ENCODE measurements at places on chromosomes 1 and 21.

GRCh38 chr1:174414203-174414602, 33.6 kb upstream of the GPR52 start:
- no peak for DNase-seq

DNA sequence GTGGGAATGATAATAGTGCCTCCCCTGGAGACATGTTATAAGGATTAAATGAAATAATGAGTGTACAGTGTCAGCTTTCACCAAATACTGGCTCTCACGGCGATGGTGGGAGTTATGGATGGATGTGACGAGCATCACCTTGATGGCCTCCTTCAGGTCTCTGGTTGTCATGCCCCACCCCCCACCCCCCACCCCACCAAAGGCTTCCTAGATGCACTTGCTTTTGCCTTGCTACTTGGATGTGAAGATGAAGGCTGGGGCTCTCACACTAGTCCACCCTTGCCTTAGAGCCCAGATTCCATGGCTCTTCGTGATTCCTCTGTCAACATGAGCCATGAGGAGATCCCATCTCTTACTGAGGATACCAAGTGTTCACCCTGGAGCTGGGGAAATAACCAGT, 412.3 kb downstream of the NPHP4 start:
- DNase-seq = no peak

DNA sequence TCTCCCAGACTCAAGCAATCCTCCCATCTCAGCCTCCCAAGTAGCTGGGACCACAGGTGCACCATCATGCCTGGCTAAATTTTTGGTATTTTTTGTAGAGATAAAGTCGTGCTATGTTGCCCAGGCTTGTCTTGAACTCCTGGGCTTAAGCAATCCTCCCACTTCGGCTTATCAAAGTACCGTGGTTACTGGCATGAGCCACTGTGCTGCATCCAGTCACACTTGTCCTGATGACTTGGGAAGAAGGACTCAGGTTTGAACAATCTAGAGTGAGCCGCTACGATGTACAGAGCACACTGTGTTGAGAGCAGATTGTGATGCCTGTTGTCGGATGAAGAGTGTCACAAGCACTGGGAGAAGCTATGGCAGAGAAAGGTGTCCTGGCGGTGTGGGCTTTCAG, 27.2 kb downstream of the RNF187 start:
- DNase-seq = no peak

- DNase-seq = no peak
These were observed 228.6 kb downstream of the COP1 start for GRCh38 chr1:175978476-175978875.

DNA sequence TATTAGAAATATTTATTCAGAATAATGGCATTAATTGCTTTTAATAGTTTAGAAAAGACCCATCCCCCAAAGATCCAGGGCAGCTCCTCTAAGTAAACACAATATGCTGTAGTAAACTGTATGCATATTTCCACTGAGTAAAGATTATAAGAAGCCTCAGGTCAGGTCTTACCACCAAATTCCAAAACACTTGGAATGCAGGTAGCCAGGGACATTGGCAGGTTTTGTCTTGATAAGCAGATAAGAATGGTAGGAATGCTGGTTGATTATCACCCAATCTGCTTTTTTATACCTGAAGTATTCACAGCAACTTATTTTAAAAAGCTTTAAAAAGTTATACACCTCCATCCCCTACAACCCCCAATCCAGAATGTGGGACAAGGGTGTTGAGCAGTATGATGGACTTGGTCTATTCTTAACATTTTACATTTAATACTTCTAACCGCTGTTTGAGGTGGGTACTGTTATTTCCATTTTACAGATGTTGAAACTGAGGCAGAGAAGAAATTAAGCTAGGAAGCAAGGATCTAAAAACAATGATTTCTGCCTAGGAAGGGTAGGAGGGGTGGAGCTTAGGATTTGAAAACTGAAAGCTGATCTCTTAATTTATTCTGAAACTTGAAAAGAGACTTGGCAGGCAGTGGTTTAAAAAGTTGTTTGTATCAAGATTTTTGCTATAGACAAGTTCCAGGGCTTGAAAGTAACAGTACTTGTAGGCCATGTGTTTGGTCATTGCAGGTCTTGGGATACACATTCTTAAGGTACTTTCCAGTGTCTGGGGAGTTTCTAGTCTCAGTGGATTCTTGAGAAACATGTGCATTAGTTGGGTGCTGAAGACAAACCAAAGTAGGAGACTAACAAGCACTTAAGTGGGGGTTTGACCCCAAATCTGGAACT, 15.6 kb upstream of the THEM4 start:
- no peak for DNase-seq

- no peak for DNase-seq
These were observed 31.6 kb downstream of the PTP4A2 start for GRCh38 chr1:31906557-31906956.

DNA sequence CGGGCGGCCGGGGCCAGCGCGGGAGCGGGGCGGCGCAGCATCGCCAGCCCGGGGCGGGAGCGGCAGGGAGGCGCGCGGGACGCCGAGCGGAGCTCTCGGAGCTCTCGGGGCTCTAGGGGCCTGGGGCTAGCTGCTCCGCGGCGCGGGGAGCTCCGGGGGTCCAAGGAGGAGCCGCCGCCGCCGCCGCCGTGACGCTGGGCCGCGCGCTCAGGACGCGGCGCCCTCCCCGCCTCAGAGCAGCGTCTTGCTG, 147 bp downstream of the CLSTN1 start:
- no peak for DNase-seq

- DNase-seq = no peak
These were observed 6.8 kb downstream of the GJC2 start for GRCh38 chr1:228156515-228156881.

DNA sequence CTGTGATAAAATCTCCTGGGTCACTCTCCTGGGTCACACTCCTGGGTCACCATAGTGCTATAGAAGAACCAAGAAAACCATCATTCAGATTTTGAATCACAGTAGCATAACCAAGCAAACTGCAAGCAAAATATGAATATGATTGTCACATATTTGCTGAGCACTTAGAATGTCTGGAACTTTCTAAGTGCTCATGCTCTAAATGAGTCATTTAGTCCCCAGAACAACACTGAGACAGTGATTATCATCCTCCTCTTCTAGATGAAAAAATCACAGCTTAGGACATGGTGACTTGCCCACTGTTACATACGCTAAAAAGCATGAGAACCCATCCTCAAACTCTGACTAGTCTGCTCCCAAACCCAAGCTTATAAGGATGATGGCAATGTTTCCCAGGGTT, 39.5 kb upstream of the DDAH1 start:
- DNase-seq = no peak

DNA sequence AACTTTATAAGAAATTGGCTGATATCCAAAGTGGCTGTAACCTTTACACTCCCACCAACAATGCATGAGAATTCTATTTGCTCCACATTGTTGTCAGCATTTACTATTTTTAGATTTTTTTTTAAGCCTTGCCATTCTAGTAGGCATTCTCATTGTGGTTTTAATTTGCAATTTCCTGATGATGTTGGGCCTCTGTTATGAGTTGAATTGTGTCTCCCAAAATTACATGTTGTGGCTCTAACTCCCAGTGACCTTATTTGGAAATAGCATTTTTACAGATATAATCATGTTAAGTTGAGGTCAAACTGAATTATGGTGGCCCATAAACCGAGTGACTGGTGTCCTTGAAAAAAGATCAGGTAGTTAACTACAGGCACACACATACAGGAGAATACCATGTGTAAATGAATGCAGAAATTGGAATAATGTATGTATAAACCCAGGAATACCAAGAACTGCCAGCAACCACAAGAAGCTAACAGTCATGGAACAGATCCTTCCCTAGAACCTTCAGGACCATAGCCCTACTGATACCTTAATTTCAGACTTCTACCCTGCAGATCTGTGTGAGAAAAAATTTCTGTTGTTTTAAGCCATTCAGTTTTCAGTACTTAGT, 348.8 kb upstream of the DAB1 start:
- DNase-seq = no peak
